Activated CD4-positive, alpha-beta T cell treated with anti-CD3 and anti-CD28 coated beads for 24 hours (primary cell): ENCODE measurements at places on chromosomes 2 and 18.

- DNase-seq, result no peak
Observed at GRCh38 chr2:32192418-32192817, 26.8 kb downstream of the SLC30A6 start.

- DNase-seq, result no peak
Observed at GRCh38 chr2:241473399-241473798, 35.0 kb downstream of the STK25 start.

DNA sequence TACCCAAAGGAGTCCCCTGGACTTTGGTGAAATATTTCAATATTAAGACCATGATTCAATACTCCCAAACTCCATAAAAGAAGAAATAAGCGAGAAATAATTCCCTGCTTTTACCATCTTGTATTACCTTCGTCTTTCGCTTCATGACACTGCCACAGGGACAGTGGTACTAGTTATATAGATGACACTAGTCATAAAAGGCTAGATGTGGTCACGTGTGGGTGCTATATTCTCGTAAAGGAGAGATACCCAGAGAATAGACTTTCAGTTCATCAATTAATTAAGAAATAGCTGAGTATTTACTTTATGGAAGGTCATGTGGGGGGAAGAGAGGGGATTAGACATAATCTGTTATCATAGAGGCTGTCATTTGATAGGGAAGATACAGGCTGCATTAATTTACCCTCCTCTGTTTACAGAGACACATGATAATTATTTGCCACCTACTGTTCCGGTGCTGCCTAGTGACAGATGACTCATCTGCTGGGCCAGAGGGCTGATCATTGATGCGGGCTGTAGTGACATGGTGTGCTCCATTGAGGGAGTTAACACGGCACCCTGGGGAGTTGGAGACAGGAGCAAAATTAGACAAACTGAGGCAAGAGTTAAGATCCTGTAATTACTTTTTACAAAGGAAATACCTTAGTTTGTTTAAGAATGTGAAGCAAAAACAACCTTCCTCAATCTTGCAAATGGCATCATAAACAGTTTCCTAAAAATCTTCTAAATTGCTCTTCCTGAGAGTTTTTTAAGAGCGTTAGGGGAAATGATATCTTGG, 78.2 kb upstream of the ITGB6 start:
- no peak for DNase-seq

GRCh38 chr18:74023220-74023619, 124.4 kb downstream of the FBXO15 start:
- DNase-seq, result no peak

DNA sequence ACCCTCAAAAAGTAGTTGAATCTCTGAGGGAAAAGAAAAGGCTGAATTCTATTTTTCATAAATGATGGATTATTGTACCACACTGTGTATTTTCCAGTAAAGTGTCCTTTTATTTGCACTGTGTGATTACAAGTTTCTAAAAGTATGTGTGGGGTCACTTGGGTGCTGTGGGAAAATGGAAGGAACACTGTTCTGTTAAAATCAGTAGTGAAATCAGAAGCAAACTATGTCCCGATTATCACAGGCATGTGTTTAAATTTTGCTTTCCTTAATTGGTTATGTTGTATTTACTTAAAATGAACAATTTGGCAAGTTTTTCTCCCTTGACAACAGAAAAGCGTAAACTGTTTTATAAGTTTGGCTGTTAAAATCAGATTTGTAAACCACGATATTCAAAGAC, 353.1 kb downstream of the ARHGAP15 start:
- no peak for DNase-seq

DNA sequence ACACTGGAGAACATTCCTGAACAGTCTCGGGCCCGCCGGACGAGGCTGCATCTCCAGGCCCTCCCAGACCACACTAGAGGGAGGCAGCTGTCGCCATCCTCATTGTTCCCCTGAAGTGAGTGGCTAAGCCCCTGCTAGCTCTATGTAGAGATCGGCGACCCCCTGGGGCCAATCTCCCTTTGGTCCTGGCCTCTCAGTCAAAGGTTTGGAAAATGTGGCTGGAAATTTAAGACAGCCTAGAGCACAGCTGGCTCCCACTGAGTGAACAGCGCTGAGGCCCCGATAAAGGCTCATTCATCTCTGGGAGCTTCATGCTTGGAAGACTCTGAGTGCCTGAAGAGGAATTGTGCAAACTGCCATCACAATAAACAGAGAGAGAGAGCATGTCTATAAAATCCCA, 360.3 kb downstream of the CLIP4 start:
- no peak for DNase-seq

DNA sequence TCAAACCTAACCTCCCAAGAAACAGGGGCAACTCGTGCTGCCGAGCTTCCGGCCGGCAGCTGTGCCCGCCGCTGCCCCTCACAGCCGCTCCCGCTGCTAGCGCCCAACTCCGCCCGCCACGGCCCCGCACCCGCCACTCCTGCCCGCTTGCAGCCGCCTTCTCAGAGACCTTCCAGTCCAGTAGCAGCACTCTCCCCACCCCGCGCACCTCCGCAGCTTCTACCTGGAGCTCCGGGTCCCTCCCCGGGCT, 722 bp upstream of the C2orf15 start:
- no peak for DNase-seq

DNA sequence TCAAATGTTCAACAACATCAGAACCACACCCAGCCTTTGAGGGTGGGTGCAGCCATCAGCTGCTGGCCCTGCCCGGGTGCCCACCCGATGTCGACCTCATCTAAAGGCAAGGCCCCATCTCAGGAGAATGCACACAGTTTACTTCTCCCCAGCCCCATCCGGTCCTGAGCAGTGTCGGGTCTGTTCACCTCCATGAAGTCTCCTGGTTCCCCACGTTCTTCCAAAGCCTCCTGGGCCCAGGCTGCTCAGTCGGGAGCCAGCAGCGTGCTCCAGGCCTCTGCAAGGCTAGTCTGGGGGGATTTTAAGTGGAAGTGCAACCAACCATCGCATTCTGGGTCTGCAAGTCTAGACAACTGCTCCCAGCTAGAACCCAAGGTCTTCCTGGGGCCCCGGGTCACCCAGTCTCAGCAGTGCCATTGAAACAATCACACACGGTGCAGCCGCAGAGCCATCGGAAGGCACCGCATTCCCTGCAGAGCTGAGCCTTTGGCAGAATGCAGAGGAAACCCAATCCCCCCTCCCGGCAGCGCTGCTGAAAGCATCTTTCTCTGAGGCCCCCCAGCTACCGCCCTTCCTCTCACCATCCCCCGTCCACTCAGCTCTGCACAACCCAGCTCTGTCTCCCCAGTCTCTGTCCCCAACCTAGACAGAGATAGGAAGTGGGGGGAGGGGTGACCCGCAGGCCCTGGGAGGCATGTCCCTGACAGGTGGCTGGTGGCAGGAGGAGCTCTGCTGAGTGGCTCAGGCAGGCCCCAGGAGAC, 8.5 kb downstream of the ESPNL start:
- no peak for DNase-seq

DNA sequence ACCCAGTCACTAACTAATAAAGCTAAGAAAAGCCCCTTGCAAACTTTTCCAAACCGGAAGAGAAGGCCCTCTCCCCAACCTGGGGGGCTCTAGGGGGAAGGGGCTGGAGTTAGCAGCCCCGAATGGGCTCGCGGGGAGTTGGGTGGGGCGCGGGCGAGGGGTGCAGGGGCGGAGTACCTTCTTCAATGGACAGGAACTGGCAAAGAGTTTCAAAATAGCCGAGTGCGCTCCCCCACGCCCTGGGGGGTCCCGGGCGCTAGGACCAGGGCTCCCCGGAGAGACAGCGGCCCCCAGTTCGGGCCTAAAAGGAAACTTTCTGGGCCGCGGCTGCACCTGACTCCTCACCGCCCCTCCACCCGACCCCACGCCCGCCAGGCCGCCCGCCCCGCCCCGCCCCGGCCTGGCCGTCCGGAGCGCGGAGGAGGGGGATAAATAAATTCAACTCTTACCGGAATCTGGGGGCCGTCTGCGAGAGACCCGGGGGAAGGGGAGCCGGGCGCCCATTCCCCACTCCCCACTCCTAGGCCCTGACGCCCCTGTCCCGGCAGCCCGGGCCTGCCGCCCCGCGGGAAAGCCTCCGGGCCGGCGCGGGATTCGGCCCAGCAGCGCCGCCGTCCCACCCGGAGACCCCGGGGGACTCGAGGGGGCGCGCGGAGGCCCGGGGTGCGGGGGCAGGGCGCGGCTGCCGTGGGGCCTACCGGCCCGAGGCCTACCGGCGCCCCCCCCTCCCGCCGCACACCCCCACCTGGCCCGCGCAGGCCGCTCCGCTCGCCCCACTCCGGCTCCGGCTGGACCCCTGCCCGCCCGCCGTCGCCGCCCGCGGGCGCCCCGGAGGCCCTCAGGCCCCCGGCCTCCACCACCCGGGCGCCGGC, 868 bp downstream of the INO80D start:
- peak; percentile 12 for DNase-seq

GRCh38 chr2:232246245-232246644, 132.3 kb upstream of the ALPP start:
- no peak for DNase-seq

- DNase-seq, result no peak
Observed at GRCh38 chr2:196263181-196263747, 91.9 kb upstream of the STK17B start.

GRCh38 chr2:16931441-16931840, 265.8 kb upstream of the CYRIA start:
- DNase-seq, result no peak

DNA sequence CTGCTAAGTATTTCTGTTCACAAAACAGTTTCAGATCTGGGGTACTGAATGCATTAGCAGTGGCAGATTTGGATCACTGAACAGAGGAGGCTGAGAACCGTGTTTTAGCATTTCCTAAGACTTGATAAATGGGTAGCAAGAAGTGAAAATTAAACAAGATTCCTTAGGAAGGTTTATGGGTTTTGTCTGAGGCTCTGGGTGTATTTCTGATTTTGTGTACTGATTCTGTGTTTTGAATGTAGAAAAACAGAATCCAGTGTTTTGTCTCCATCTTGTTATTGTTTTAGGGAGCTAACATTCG, 1.4 kb downstream of the FAM117B start:
- no peak for DNase-seq

DNA sequence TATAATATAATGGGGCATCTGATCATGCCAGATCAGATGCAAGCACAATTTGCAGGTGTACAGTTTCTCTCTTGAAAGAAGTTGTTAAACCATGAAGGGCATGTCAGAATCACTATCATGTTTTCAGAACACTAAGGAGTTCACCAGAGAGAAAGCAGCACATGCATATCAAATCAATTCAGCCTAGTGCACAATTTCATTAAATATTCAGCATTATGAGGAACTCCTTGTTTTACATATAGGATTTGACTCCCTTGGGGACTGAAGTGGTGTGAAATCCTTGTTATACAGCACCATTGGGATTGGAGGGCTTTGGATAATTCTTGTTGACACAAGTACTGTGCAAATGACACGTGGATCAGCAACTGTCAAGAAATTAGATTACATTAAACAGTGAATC, 562.1 kb upstream of the KLHL29 start:
- DNase-seq, result no peak

- DNase-seq, result no peak
Observed at GRCh38 chr2:181792906-181793305, 98.6 kb upstream of the ITPRID2 start.

DNA sequence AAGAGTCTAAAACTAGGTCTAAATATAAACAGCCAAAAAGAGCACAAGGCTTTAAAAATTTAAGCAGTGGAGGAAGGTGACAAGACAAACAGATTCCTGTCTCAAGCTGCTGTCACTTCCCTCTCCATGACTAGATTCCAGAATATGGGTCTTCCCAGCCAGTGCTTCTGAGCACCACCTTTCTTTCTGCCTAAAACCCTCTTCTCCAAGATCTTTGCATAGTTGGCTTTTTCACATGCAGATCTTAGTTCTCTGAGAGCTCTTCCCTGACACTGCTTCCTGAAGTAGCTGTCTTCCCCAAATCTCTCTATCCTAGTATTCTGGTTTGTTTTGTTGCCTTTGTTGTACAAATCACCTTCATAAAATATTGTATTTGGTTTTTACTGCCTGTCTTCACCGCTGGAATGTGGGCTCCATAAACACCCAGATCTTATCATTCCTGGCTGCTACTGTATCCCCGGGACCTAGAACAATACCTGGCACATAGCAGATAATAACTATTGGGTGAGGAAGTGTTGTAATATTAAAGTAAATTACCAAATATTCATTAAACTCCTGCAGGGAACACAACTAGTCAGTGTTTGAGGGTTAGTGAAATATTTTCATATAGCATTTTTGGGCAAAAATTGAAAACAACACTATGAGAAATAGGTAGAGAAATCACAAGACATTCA, 150.2 kb downstream of the CCDC85A start:
- no peak for DNase-seq

DNA sequence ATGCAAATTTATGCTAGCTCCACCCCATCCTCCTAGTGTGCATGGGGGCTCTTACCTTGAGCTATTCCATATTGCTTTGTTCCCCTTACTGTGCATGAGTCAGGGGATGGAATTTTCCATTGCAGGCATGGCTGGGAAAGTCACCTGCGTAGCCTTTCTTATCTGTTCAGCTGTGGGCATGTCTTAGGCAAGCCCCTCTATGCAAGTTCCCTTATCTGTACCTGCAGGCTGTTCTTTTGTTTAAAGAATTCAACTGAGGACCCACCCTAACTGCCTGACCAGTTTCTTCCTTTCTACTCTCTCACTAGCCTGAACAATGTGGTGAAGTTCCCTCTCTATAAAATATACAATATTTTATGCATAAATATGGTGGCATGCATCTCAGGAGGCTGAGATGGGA, 54.2 kb upstream of the CDCA7 start:
- DNase-seq, result no peak

DNA sequence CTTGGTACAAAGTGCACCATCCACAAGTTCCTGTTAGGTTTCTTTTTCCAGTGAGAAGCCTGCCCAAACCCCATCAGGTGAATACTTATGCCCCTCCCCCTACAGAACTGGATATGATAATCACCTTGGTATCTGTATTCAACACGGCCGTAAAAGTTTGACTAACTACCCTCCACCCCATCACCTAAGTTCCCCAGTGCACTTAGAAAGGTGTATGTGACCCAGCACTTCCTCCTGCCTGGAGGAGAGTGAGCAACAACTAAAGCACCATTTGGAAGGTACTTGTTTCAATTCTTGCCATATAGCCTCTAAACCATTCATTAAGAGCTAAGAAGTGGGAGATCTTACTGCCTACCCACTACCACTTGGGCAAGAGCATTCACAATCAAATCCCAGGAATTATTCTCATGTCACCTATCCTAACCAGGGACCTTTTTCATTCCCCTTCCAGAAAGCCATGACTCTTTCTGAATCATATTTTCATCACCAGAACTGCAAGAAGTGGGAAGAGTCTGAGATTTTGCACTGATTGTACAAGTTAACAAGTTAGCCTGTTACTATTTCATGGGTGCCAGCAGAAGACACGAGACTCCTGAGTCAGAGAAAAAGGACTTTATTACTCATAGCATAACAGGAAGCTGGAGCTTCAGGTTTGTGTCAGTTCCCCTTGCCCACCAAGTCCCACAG, 53.5 kb upstream of the NDUFV2 start:
- DNase-seq, result no peak

GRCh38 chr2:46493241-46493970, 14.0 kb downstream of the TMEM247 start:
- DNase-seq, result no peak
